ENCODE measurements at places on chromosomes 5 and 9.
A peak's percentile ranks its signal among the peaks of the same experiment; 100 is the strongest.

DNA sequence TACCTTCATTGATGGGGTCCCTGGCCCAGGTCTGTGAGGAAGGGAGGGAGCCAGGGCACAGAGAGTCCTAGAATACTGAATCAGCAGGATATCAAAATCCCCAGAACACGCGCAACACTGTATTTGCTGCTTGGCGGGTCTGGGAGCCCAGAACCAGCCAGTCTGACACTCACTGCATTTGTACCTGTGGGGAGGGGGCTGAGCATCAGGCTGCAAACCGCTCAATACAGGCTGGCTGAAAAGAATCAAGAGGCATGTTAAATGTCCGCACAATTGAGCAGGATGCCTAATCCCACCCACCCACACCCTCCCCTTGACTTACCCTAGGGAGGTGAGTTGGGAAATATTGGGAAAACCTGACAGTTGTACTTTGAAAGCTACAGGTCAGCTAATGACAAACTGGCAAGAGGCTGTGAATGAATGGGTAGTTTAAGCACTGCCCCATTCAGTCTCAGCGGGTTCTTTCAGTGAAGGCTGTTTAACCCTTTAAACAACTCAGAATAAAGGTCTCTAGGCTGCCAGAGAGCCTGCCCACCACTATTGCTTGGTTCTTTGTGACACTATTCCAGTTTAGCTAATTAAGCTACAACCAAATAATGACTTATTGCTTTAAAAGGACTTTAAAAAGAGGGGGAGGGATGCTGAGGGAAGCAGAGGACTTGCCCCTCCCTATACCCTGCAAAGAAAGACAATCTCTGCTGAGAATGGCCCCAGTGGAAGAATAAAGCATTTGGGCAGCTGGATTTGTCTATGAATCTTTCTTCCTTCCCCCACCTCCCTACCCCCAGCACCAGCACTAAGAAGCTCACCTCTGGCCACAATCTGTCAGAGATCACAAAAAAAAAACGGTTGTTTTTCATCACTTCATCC, 5.0 kb downstream of the SPRY4 start:
- no peak for DNase-seq

DNA sequence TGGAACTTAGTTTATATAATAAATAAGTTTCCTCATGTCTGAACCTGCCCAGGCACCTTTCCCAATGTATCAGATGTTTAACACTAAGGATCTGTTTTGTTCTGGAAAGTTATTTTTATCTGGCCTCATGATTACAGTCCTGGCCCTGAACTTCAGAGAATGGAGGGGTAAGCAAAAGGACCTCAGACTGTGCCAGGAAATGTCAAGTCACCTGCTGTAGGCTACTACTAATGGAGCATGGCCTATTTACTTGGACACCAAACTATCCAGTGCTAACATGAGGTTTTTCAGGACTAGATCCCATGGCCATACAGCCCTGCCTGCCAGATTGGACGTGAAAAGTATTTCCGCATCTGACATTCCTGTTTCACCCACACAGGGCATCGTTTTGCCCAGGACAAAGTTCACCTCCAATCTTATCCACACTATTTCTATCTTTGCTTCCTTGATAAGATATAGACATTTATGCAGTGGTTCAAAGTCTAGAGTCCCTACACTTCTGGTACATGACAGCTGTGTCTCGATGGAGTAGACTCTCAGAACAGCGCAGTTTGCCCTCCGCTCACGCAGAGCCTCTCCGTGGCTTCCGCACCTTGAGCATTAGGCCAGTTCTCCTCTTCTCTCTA, at the start of gene BTNL8:
Gene BTNL8, plus strand, starts transcription at position 539 of the 626 bp plus-strand sequence. CDS start 152 bp downstream, outside the sequence.
- peak; percentile 28 for DNase-seq

DNA sequence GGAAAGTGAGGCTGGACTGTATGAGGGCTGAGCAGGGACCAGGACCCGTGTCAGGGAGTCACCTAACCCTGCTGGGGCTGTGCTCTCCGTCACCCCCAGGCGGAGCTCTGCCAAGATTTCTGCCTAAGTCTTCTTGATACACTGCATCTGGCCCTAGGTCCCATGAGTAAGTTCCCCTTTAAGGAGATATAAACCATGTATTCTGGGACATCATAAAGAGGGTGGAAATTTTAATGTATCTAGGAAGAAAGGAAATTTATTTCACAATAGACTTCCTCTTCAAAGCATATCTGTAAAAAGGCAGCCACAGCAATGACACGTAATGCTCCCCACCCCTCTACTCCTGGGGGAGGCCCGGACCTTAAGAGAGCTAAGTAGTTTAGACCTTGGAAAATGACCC, 183.4 kb downstream of the FBXL7 start:
- DNase-seq, result no peak

DNA sequence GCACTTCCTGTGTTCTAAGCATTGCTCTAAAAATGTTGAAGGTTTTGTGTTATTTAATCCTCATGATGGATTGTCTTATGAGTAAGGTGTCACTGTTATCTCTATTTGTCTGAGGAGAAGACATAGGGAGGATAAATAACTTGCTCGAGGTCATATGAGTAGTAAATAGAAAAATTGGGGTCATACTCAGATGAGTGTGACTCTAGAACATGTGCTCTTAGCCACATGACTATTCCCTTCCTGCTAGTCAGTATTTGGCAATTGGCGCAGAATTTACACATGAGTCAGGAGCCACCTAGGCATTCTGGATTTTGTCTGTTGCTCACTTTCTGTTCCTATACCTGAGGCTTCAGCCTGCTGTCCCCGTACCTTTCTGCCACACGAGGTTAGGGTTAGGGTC, 234.6 kb upstream of the CD180 start:
- DNase-seq, result no peak

GRCh38 chr5:156218367-156219158, 108.4 kb upstream of the SGCD start:
- no peak for DNase-seq

DNA sequence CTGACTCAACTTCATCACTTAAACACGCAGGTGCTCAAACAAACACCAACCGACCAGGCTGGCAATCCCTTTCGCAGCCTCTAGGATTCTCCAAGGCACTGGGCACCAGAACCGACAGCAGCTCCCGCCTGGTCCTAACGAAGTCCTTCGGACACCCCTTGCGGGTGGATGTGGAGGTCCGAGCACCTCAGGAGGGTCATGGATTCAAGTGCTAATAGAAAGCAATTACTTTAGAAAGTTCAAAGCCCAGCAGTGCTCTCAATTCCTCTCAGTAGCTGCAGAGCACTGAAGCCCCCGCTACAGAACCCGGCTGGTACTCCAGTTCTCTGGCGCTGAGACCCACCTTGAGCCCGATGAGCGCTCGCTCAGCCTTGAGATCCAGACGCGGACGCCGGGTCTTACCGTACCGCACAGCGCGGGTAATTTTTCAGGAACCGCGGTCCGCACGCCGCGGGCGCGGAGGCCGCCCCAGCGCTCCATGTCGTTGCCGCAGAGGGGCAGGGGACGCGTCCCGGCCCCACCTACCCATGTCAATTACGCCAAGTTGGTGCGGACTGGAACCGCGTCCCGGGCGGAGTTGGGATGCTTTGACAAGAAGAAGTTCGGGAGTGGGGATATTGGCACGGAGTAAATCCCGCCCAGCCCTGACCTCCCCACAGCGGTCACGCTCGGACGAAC, 638 bp downstream of the MARCHF3 start:
- peak; percentile 43 for DNase-seq

DNA sequence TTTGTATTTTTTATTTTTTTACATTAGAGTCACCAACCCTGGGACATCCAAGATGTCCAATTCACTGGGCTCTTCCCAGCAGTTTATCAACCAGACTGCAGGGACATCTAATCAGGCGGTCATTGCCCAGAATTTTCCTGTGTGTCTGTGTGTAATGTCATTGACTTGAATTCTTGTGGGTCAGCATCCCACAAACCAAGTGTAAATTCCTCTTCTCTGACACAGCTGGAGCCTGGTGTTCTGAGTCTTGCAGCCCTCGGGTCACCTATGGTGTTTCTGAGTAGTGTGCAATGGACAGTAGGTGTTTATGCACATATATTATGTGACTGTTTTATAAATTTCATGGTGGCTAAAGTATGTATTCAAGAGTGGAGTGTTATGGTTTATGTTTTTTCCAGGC, 815.7 kb downstream of the SEMA5A start:
- no peak for DNase-seq

- DNase-seq, result no peak
These were observed 57.1 kb upstream of the IZUMO3 start for GRCh38 chr9:24602693-24603352.

- no peak for DNase-seq
These were observed 38.1 kb downstream of the LPAR1 start for GRCh38 chr9:111000202-111000601.

- no peak for DNase-seq
These were observed 6.6 kb upstream of the GLRA1 start for GRCh38 chr5:151931260-151931659.

DNA sequence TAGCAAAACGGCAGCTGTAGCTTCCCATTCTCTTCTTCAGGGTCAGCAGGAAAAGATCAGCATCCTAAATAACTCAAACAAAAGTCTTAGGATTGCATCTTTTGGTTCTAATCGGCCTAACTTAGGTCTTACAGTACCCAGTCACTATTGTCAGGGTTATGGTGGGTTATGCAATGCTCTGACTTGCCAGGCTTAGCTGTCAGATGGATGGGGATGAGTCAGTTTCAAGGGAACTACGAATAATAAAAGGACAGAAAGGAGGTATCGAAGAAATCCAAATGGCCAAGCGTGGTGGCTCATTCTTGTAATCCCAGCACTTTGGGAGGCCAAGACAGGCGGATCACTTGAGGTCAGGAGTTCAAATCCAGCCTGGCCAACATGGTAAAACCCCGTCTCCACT, 46.5 kb downstream of the PPP1R2B start:
- no peak for DNase-seq

DNA sequence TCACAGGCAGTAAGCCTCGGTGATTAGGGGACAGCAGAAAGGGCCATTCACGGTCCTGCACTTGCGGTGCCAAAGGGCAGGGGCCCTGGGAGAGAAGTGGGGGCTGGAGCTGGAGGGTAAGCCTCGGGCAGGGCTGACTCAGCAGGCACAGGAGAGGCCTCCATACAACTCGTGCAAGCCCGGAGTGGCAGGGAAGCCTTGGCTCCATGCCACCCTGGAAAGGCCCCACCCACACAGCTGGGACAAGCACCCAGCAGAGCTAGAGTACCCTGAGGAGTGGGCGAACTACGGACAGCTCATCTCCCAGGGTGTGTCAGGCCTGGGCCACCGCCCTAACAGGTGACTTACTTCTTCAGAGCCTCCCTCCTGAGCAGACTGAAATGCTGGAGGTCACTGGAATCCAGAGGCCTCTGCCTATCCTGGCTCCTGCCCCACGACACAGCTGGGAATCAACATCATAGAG, 5.6 kb upstream of the CAMK2A start:
- no peak for DNase-seq

GRCh38 chr5:88881571-88881971, 1.4 kb downstream of the MEF2C start:
- no peak for DNase-seq

- no peak for DNase-seq
These were observed 138.8 kb upstream of the NR4A3 start for GRCh38 chr9:99682870-99683269.

- no peak for DNase-seq
These were observed 59.1 kb downstream of the JMY start for GRCh38 chr5:79295029-79295428.

GRCh38 chr9:76245518-76245917, 148.7 kb downstream of the RFK start:
- DNase-seq, result no peak
